ENCODE measurements at places on chromosomes 4 and X.

GRCh38 chr4:569958-570667 lies 6.0 kb downstream of the TMEM271 start:
- DNase-seq: no peak

DNA sequence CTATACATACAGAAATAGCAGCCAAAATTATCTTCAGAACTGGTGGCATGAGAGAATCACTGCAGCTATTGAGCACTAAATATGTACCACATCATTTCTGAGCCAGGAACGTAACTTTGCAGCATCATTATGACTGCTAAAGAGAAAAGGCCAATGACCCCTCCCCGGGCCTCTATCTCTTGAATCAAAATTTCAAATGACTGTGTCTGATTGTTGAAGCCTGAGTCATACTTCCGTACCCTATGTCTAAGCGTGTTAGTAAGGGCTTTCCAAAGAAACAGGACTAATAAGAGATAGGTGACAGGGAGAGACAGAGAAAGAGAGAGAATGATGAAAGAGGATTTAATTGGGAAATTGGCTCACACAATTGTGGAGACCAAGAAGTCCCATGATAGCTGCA lies 445.5 kb upstream of the SPANXN1 start:
- DNase-seq: no peak

GRCh38 chr4:635851-636627 lies 10.7 kb downstream of the PDE6B start:
- DNase-seq: no peak

GRCh38 chr4:188707036-188707435 lies 567.8 kb downstream of the TRIML1 start:
- DNase-seq: no peak

GRCh38 chr4:3009422-3009821 lies 46.1 kb downstream of the GRK4 start:
- DNase-seq: no peak

GRCh38 chr4:8167291-8167690 lies 8.7 kb upstream of the ABLIM2 start:
- no peak for DNase-seq

- DNase-seq: no peak
Observed at GRCh38 chrX:29295987-29296680, 708.9 kb downstream of the IL1RAPL1 start.

GRCh38 chr4:178027796-178028195 lies 585.6 kb upstream of the AGA start:
- no peak for DNase-seq

- DNase-seq: no peak
Observed at GRCh38 chr4:175705407-175705806, 106.7 kb downstream of the GPM6A start.

DNA sequence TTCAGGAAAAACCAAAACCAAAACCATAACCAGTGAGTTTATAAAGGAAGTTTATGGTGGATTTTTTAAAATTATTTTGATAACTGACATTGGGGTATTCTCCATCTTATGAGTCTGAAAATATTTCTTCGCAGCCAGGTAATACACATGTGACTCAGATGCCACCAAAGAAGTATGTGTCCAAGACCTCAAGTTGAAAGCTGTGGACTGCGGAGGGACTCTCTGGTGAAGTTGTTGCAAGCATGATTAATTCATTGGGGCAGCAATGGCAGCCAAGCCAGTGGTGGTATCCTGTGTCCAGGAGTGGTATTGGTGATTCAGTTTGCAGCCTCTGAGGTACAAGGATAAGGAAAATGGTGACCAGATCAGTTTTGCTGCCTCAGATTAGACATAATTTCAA lies 14.0 kb upstream of the ADH5 start:
- no peak for DNase-seq

- no peak for DNase-seq
Observed at GRCh38 chr4:2296631-2297601, 35.0 kb upstream of the MXD4 start.

- no peak for DNase-seq
Observed at GRCh38 chrX:129682979-129683378, 28.2 kb upstream of the APLN start.

DNA sequence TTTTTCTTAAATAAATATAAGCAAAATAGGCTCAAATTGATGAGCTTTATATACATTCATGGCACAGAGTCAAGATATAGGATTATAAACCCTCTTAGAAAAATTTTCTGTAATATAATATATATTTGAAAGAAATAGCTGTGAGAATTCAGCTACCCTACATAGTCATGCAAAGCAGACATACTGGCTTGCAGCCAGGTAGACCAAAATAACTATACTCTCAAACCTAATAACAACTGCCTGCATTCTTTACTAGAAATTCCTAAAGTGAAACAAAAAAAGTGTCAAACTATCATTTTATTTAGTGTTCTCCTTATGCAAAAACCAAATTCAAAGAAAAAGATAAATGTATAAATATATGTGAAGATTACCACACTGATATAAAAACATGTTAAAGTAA lies 1390.2 kb downstream of the C4orf33 start:
- DNase-seq: no peak

DNA sequence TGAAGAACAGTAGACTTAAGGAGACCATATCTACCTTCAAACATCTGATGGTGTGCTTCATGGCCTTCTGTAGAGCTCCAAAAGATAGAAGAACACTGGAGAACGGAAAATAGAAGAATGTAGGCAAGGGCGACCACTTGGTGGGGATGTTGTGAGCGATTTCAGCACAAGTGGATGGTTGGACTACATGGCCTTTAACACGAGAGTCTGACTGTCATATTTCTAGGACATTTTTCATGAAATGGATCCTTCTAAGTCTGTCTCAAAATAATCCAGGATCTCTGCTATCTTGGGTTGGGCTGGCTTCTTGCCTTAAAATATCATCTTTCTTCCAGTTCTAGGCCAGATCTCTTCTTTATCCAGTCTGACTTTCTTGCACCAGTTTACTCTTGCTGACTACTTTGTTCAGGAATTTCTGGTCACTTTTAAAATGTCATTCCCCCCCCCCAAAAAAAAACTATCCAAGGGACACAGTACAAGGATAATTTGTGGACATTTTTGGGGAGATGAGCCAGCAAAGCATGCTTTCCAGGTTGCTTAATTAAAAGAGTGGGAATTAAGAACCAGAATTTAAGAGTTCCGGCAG lies 1.2 kb upstream of the MID1IP1 start:
- no peak for DNase-seq

GRCh38 chrX:30851449-30851848 lies 37.6 kb downstream of the TAB3 start:
- DNase-seq: no peak

- no peak for DNase-seq
Observed at GRCh38 chr4:122894827-122895226, 27.6 kb downstream of the NUDT6 start.

- no peak for DNase-seq
Observed at GRCh38 chr4:185677637-185678314, 134.2 kb downstream of the SORBS2 start.

- no peak for DNase-seq
Observed at GRCh38 chr4:35556387-35556786, 687.9 kb downstream of the ARAP2 start.

DNA sequence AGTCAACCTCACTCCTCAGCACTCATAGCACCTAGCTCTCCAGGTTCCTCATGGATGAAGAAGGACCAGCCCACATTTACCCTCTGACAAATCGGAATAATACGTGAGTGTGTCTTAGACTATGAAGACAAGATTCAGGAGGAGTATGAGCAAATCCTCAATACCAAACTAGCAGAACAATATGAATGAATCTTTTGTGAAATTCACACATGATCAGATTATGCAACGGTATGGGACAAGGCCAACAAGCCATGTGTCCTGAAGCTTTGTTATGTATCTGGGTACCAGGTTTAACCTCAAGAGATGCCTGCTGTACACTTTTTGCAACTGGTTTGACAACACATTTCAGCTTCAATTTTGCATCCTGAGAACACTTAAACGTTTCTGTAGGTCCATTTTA lies 300.1 kb downstream of the OPHN1 start:
- DNase-seq: no peak

- no peak for DNase-seq
Observed at GRCh38 chr4:187354740-187355139, 631.1 kb upstream of the FAT1 start.

- DNase-seq: no peak
Observed at GRCh38 chr4:111992351-111993168, 152.7 kb upstream of the FAM241A start.

DNA sequence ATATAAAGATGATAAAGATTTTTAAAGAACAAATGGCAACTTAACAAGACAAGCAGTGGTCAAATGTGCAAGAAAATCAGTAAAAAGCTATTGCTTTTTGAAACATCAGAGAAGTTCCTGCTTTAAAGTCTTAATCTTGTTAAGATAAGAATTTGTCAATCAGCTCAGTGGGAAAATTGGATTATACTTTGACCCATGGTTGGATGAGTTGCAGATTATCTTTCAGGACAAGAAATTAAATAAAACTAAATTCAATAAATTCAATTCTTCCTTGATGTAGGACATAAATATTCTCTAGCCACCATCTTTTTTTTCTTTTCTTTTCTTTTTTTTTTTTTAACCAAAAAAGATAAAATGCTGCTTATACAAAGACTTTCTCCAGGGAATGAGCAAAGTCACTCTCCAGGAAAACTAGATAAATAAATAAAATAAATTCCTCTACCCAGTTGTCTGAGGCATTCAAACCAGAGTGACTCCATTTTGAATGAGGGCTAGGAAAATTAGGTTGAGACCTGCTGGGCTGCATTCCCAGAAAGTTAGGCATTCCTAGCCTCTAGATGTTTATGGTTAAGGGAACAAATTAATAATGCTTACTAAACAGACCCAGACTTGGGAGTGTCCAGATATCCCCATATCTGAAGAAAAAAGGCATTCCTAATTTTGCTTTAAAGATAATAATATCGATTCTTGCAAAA lies 211.2 kb downstream of the SNCA start:
- no peak for DNase-seq

- DNase-seq: no peak
Observed at GRCh38 chrX:42616981-42617380, 161.0 kb downstream of the PPP1R2C start.

- DNase-seq: no peak
Observed at GRCh38 chr4:91085961-91086360, 958.8 kb downstream of the CCSER1 start.

GRCh38 chrX:40107291-40108161 lies 9.8 kb upstream of the BCOR start:
- no peak for DNase-seq

GRCh38 chr4:162931286-162931685 lies 235.4 kb downstream of the NAF1 start:
- DNase-seq: no peak

DNA sequence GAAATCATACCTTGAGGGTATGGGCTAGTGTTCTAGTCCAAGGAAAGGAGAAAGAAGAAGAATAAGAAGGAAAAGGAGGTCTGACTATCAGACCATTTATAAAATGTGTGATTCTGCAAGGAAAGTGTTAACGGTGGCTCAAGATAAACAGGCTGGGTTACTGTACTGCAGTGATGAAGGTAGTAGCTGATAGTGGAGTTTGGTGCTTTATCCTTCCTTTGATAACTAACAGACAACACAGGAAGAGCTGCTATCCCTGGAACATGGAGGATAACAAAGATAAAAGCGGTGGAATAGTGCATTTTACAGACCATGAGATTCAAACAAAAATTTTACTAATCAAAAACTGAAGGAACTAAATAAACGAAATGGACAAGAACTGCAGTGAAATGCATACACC lies 2.6 kb downstream of the UNC5C start:
- no peak for DNase-seq

DNA sequence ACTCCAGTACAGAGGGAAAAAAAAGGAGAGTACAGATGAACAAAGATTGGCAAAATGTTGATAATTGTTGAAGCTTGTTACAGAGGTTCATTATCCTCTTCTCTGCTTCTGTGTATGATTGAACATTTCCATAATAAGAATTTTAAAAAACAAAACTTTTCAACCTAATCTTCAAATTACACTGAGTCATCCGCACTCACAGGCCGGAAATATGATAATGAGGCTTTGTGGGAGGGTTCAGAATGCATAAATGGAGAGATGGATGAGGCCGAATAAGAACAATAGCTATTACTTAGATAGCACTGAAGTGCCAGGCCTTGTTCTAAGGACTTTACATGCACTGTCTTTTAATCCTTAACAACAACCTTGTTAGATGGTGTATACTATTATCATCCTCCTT lies 4.6 kb upstream of the ERCC6L start:
- DNase-seq: no peak

- DNase-seq: no peak
Observed at GRCh38 chr4:41400296-41400695, 137.7 kb upstream of the LIMCH1 start.

- DNase-seq: no peak
Observed at GRCh38 chrX:46703980-46704379, 54.9 kb downstream of the SLC9A7 start.

GRCh38 chr4:93981594-93981993 lies 153.0 kb downstream of the ATOH1 start:
- DNase-seq: no peak

- DNase-seq: no peak
Observed at GRCh38 chr4:11436084-11436483, 7.4 kb upstream of the HS3ST1 start.

- DNase-seq: no peak
Observed at GRCh38 chr4:77699731-77700210, 94.2 kb downstream of the CXCL13 start.

- DNase-seq: no peak
Observed at GRCh38 chr4:150862829-150863228, 152.3 kb downstream of the LRBA start.

GRCh38 chrX:39749728-39750127 lies 348.0 kb downstream of the BCOR start:
- no peak for DNase-seq

DNA sequence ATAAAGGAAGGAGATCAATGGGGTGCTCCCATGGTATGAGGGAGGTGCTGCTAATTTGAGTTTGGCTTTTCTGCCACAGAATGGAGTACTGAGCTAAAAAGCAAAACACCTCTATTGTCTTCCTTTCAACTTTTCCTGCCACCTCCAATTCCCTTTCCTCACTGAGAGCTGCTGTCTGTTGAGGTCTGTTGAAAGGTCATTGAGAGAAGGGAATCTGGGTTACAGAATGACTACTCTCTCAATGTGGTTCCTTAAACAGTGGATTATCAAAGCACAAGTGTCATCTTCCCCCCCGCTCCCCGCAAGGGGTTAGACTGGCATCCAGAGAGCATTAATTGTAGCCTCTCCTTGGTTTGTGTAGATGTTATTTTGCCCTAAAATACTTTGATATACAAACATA lies 10.7 kb downstream of the USP9X start:
- no peak for DNase-seq

DNA sequence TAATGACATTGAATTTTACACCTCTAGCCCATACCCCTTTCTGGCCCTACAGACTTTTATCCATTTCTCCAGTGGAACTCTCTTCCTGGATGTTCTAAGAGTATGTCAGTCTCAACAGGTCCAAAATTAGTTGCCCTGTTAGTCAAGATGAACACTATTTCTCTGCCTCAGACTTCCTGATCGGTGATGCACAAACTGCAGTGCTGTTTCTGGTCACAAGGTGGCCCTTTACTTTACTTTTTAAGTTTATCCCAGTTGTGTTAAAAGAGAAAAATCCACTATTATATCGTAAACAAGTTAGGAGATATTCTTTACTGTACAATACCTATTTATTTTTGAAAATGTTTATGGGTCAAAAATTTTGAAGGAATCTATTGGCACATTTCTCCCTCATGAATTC lies 13.1 kb downstream of the TCEAL7 start:
- DNase-seq: peak; percentile 27

- no peak for DNase-seq
Observed at GRCh38 chr4:149823769-149824221, 8.2 kb upstream of the IQCM start.

Measured in T-helper 1 cell (primary cell).